ENCODE measurements at places on chromosomes 11 and 22.

- no peak for DNase-seq
Measured at GRCh38 chr11:130611791-130612251, 163.4 kb downstream of the ADAMTS15 start.

DNA sequence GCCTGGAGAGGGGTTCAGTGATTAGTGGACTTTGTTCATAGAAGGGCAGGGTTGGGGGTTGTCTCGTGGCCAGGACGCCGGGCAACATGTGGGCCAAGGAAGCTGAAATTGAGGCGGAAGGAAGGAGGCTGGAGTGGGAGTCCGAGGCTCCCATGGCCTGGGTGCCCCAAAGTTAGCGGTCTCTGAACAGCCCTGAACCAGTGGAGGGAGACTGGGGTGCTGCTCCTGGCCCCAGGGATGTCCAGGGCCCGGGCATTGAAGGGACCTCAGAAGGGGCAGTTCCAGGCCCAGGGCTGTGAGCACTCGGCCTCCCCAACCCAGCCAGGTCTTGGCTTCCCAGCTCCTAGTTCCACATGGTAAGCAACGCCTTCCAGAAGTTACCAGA lies 59.2 kb upstream of the PRODH start:
- DNase-seq: no peak

- no peak for DNase-seq
Measured at GRCh38 chr11:86176165-86176884, 68.2 kb upstream of the EED start.

DNA sequence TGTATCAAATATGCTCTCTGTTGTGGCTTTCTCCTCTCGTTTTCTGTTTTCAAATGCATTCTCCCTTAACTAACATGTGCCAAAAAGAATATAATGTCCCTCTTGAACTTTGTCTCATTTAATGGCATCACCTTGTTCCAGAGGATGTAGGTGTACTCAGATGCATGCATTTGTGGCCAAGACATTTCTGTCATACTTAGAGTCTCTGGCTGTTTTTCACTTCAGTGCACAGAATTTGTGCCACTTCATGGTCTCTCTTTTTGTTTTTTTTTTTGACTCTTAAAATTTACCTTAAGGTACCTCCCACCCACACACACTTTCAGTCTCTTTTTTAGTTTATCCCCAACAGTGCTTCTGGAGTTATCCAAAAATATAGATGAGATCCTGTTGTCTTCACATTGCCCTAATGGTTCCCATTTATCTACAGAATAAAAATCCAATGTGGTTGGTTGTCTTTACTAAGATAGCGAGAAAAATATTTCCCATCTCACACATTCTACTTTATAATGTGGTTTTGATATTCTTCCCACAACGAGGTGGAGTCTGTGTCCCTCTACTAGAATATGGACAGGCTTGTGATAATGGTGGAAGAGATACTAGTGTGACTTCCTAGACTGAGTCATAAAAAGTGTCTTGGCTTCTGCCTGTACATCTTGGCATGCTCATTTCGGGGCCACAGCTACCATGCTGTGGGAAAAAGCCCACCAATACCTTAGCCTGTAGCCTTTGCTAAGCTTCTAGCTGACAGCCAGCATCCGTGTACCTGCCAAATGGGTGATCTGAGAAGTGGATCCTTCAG lies 125.8 kb downstream of the DDX10 start:
- DNase-seq: no peak

DNA sequence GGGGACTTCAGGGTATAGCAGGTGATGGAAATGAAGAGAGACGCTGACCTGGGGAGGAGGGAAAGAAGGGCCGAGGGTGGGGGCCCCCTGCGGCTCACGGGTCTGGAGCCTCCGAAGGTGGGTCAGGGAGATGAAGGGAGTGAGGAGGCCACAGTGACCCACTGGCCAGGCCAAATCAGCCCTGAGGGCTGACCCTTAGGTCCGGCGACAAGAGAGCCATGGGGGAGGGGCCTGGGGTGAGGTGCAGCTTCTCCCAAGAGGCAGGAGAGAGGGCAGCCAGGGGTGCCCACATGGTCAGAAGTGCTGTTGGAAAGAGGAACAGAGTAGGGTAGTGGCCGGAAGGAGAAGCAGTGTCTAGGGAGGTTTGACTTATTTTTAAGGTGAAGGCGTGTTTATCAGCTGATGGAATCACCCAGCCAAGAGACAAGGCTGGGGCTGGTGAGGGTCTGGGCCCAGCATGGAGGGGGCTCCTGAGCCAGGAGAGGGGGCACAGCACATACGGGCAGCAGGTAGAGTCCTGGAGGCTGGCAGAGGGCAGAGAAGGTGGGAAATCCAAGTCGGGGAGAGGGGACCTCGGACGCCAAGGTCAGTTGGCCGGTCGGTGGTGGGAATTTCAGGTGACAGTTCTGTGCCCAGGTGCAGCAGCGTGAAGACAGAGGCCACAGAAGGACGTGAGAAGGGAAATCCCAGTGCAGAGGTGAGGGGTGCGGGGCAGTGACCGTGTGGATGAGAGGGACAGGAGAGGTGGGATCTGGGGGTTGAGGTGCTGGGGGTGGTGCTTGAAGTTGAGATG lies 49.0 kb downstream of the LINC01488 start:
- DNase-seq: no peak

DNA sequence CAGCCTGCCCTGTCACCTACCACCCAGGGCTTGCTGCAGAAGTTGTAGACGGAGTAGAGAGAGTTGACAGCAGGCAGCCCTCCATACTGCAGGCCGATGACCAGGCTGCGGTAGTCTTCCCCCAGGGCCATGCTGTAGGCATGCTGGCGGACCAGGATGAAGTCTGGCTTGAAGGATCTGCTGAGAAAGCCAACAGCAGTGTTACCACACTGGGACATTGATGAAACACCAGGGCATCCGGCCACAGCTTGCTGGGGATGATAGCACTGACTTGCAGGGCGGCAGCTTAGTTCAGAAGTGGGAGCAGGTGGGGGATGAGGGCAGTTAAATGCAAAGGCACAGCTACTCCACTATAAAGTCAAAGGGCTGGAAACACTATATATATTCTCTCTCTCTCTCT lies 67.4 kb downstream of the TIMP3 start:
- no peak for DNase-seq

DNA sequence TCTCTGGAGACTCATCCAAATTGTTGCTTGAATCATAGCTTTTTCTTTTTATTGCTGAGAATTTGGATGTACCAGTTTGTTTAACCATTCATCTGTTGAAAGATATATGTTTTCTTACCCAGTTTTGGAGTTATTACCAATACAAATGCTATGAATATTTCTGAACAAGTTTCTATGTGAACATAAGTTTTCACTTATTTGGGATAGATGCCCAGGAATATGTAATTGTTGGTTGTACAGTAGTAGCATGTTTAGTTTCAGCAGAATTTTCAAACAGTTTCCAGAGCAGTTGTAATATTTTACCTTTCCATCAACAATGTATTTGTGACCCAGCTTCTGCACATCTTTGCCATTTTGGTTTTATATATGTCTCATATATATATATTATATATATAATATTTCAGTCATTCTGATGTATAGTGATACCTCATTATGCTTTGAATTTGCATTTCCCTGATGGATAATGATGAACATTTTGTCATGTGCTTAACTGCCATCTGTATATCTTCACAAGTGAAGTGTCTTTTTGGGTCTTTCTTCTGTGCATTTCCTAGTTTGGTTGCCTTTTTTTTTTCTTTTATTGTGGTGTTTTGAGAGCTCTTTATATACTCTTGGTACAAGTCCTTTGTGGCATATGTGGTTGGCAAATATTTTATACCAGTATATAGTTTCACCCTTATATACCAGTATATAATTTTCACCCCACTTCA lies 118.8 kb downstream of the LUZP2 start:
- DNase-seq: no peak

GRCh38 chr11:119593346-119593745 lies 135.7 kb downstream of the NECTIN1 start:
- no peak for DNase-seq

Measured in stimulated activated CD8-positive, alpha-beta memory T cell treated with anti-CD3 and anti-CD28 coated beads, Interleukin-7, amount 100 ng/mL, for 24 hours (primary cell).